Astrocyte (in vitro differentiated cells and primary cell): ENCODE measurements at places on chromosomes 1 and 21.

DNA sequence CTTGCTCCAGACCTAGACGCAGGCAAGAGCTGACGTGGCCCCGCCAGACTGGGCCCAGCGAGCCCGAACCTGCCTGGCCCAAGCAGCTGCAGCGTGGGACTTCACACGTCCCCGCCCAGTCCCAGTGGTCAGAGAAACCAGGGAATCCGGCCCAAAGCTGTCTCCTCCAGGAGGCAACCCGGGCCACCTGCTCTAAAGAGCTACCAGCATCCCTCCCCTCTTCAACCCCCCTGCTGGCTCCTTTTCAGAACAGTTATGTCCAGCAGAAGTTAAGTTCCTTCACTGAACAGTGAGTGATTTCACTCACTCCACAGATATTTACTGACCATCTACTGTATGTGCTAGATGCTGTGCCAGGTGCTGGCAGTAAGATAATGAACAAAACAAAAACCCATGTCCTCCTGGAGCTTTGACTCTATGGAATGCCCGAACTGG is 2.1 kb upstream of the EFNA1 start:
- H3K27me3 ChIP-seq, result peaks cover 53% of the 10 kb centered on the region
- no peak overlapping the region for H3K4me3 ChIP-seq
- peaks cover 44% of the 10 kb centered on the region for H3K4me1 ChIP-seq
- no peak for DNase-seq
- no peak overlapping the region for H3K27ac ChIP-seq

- no peak overlapping the region for H3K4me3 ChIP-seq
- no peak overlapping the region for H3K27ac ChIP-seq
- H3K4me1 ChIP-seq, result no peaks in the 10 kb centered on the region
- no peaks in the 10 kb centered on the region for H3K27me3 ChIP-seq
- DNase-seq, result no peak
- H3K36me3 ChIP-seq, result no peaks in the 10 kb centered on the region
Observed at GRCh38 chr1:88134983-88135921, 548.8 kb upstream of the PKN2 start.

GRCh38 chr1:62325681-62326080 is 6.4 kb upstream of the KANK4 start:
- H3K27me3 ChIP-seq, result no peaks in the 10 kb centered on the region
- DNase-seq, result peak; percentile 92
- H3K4me1 ChIP-seq, result peaks cover 18% of the 10 kb centered on the region
- no peak overlapping the region for H3K4me3 ChIP-seq
- peak overlapping the region; percentile 28 for H3K27ac ChIP-seq

DNA sequence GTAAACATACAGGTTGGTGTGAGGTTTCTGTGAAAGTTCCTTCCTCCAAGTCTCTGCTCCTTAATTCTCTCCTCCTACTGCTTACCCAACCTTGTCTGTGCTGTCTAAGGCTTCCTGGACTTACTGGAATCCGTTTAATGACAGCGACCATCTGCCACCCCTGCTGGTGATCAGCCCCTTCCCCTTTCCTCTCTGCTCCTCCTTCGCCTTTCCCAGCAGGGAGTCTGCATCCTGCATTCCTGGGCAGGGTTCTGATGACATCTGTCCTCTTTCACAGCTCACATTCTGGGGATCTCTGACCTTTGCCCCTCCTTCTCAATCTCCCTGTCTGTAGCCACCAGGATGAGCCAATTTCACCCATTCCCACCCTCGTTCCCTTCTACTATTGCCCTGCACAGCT is 66.5 kb downstream of the KIRREL1 start:
- H3K27ac ChIP-seq, result no peak overlapping the region
- peaks cover 8% of the 10 kb centered on the region for H3K36me3 ChIP-seq
- no peaks in the 10 kb centered on the region for H3K4me1 ChIP-seq

DNA sequence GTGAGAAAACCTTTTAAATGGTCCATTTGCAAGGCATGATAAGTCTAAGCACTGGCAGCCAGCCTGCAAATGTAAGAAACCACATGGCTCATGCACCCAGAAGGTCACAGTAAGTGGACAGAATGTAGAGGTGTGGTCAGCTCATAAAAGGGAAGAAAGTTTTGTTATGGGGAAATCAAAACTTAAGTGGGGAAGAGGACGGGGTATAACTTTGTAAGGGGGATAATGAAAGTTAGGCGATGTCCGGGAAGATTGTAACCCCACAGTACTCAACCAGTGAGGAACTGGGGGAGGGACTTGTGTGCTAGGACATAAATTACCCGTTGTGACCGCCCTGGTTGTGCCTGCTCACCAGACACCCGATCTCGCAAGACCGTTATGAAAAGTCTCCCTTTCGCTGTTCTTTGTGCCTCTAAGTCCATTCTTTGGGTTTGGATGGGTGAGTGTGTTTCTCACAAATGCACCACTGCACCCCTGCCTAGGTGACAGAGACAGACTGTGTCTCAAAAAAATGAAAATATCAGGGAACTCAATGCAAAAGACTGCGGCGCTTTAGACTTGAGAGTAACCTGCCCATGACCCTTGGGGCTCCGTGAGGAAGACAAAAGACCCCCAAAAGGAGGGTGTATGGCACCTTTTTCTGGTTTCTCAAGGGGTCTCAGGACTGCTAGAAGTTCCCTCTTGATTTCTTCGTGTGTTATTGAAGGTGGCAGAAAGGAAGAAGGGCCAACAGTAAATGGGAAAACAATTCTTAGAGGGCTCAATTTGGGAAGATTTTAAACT is 28.6 kb upstream of the ZNF496 start:
- no peak overlapping the region for H3K27ac ChIP-seq
- H3K4me1 ChIP-seq, result peaks cover 11% of the 10 kb centered on the region
- no peaks in the 10 kb centered on the region for H3K27me3 ChIP-seq
- no peak for DNase-seq

DNA sequence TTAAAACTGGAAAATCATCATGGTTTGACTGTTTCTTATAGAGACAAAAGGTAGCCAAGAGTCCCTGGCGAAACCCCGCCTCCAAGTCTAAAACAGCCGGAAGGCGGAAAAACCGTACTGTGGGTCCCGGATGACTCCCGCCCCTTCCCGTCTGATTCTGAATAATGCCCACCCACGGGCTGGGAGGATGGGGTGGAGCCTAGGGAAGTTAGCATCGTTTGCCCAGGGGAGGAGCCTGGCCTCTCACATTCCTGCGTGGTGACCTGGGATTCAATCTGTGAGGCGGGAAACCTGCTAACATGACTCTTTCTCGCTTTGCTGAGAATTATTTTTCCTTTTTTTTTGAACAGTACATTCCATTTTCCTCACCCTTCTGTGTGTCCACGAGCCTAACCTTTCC is 124.9 kb downstream of the KCNK1 start:
- H3K4me1 ChIP-seq, result no peaks in the 10 kb centered on the region
- H3K27ac ChIP-seq, result no peak overlapping the region
- H3K27me3 ChIP-seq, result no peaks in the 10 kb centered on the region
- no peaks in the 10 kb centered on the region for H3K36me3 ChIP-seq
- DNase-seq, result no peak

DNA sequence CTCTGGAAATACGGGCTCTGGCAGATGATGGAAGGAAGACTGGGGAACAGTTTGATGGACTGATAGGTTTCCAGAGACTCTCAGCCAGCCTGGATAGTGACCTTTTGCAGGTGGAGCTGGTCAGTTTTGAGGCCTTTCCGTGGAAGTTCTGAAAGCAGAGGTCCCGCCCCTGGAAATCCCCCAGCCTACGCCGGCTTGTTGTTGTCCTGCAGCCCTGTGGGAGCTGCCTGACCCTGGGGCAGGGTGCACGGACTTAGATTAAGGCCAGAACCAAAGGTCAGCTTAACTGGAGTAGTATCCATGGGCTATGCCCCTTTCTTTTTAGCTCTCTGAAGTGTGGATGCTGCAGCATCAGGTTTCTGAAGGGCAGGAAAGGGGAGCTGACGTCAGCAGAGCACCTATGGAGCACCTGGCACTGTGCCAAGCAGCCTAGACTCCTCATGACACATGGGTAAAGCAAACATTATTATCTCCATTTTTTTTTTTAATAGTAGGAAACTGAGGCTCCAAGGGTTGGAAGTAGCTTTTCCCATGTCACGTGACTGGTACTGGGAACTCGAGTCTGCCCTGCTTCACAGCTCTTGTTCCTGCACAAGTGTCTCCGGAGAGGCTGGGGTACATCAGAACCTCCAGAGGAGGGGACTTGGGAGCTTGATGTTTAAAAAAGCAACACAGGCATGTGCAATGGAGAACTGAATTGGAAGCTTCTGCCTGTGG is 38.5 kb downstream of the IER5 start:
- H3K36me3 ChIP-seq, result no peaks in the 10 kb centered on the region
- no peaks in the 10 kb centered on the region for H3K27me3 ChIP-seq
- no peak overlapping the region for H3K27ac ChIP-seq
- peaks cover 11% of the 10 kb centered on the region for H3K4me1 ChIP-seq
- no peak for DNase-seq

- peaks cover 14% of the 10 kb centered on the region for H3K27me3 ChIP-seq
- no peak overlapping the region for H3K27ac ChIP-seq
- H3K36me3 ChIP-seq, result no peaks in the 10 kb centered on the region
- peaks cover 3% of the 10 kb centered on the region for H3K4me1 ChIP-seq
- no peak for DNase-seq
- H3K4me3 ChIP-seq, result no peak overlapping the region
Observed at GRCh38 chr1:869499-870244, 54.1 kb upstream of the SAMD11 start.

DNA sequence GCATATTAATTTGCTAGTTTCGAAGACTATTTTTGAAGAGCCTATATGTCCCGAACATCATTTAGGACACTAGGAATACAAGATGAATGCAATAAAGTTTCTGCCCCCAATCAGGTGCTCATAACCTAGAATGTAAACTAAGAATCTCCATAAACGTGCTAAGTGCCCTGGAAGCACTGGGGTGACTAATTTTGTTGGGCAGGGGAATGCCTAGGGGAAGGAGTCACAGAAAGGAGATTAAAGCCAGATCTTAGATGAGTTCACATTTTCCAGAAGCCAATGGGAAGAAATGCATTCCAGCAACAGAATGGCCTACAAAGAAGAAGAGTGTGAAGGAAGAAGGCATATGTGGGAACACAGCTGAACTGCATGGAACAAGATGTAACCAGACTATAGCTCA is 19.5 kb downstream of the SCYL3 start:
- no peak overlapping the region for H3K4me3 ChIP-seq
- H3K4me1 ChIP-seq, result peaks cover 9% of the 10 kb centered on the region
- peak overlapping the region; percentile 60 for H3K27ac ChIP-seq
- no peaks in the 10 kb centered on the region for H3K27me3 ChIP-seq
- peaks cover 24% of the 10 kb centered on the region for H3K36me3 ChIP-seq
- peak; percentile 81 for DNase-seq

- DNase-seq, result peak; percentile 45
- peaks cover 29% of the 10 kb centered on the region for H3K4me1 ChIP-seq
- H3K27ac ChIP-seq, result no peak overlapping the region
- no peaks in the 10 kb centered on the region for H3K36me3 ChIP-seq
Observed at GRCh38 chr1:40898431-40898901, 36.3 kb upstream of the CITED4 start.

- H3K4me3 ChIP-seq, result no peak overlapping the region
- H3K27ac ChIP-seq, result no peak overlapping the region
- H3K36me3 ChIP-seq, result no peaks in the 10 kb centered on the region
- no peaks in the 10 kb centered on the region for H3K4me1 ChIP-seq
- H3K27me3 ChIP-seq, result no peaks in the 10 kb centered on the region
Observed at GRCh38 chr1:61356016-61356415, 273.7 kb downstream of the NFIA start.

- no peaks in the 10 kb centered on the region for H3K36me3 ChIP-seq
- no peaks in the 10 kb centered on the region for H3K4me1 ChIP-seq
- no peak for DNase-seq
- H3K27ac ChIP-seq, result no peak overlapping the region
Observed at GRCh38 chr1:35876988-35877387, 6.0 kb upstream of the AGO1 start.

DNA sequence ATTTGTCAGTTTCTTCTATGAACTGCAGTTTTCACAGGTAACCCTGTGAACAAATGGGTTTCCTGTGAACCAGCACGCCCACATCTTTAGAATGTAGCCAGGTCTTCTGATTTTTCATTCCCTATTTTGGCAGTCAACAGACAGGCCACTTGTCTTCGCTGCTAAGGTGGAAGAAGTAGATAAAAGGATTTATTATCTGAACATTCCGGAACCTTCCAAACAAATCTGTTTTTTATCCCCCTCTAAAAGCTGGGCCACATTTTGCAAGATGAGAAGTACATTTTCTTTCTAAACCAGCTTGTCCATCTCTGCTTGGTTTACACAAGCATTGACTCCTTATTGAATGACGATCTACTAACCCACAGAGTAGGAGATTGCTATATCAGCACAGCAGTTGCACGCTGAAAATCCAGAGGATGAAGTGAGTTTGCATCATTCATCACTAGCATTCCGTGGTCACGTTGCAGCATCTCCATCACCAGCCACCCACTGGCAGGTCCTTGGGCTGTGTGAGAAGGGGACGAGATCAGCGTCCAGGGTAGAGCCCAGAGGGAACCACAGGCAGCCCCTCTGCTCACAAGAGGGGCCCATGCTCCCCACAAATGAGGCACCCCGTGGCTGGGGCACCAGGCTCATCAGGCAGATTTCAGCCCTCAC is 83.5 kb downstream of the TOMM20 start:
- peaks cover 22% of the 10 kb centered on the region for H3K4me1 ChIP-seq
- no peak overlapping the region for H3K27ac ChIP-seq

DNA sequence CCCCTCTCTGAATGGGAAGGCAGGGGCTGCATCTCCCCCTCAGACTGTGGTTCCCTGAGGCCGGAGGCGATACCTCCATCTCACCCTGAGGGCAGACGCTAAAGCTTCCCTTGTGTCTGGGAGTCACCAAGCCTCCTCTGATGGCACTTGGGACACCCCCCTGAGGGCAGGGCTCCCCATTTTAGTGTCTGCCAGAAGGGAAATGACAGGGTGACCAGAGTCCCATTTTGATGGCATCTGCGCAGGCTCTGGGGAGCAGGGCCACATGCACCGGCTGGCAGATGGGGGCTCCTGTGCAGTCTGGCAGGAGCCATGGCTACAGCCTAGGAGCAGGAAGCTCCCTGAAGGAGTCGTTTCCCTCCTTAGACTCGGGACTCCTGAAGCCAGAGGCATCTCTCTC is 1.7 kb downstream of the S100A2 start:
- H3K4me1 ChIP-seq, result peaks cover 38% of the 10 kb centered on the region
- no peaks in the 10 kb centered on the region for H3K27me3 ChIP-seq
- no peak overlapping the region for H3K27ac ChIP-seq
- DNase-seq, result no peak
- no peaks in the 10 kb centered on the region for H3K36me3 ChIP-seq
- H3K4me3 ChIP-seq, result no peak overlapping the region

GRCh38 chr1:186841599-186841998 is 12.8 kb downstream of the PLA2G4A start:
- H3K4me1 ChIP-seq, result no peaks in the 10 kb centered on the region
- no peak overlapping the region for H3K27ac ChIP-seq
- H3K27me3 ChIP-seq, result no peaks in the 10 kb centered on the region
- DNase-seq, result peak; percentile 20
- H3K4me3 ChIP-seq, result no peak overlapping the region
